ENCODE measurements at places on chromosomes 3 and 15.

- no peak for DNase-seq
These were observed 69.9 kb downstream of the RYK start for GRCh38 chr3:134180761-134181160.

DNA sequence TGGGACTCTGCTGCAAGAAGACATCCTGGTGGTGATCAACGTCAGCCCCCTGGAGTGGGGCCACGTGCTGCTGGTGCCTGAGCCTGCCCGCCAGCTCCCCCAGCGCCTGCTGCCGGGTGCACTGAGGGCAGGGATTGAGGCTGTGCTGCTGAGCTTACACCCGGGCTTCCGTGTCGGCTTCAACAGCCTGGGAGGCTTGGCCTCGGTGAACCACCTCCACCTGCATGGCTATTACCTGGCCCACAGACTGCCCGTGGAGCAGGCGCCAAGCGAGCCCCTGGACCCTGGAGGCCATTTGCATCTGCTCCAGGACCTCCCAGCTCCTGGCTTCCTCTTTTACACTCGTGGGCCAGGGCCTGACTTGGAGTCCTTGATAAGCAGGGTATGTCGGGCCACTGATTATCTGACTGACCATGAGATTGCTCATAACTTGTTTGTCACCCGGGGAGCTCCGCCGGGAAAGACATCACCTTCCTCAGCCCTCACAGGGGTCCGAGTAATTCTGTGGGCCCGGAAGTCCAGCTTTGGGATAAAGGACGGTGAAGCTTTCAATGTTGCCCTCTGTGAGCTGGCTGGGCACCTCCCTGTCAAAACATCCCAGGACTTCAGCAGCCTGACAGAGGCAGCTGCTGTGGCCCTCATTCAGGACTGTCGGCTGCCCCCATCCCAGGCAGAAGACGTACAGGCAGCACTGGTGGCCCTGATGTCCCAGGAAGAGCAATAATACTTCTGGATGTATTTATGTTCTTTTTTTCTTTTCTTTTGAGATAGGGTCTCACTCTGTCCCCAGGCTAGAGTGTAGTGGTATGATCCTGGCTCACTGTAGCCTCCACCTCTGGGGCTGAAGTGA is 7.6 kb downstream of the GDPGP1 start:
- no peak for DNase-seq

- DNase-seq = no peak
These were observed 12.7 kb downstream of the C3orf22 start for GRCh38 chr3:126546013-126546412.

- DNase-seq = no peak
These were observed 57.9 kb downstream of the TPRA1 start for GRCh38 chr3:127532561-127533203.

GRCh38 chr3:31880020-31880419 is 101.0 kb downstream of the OSBPL10 start:
- no peak for DNase-seq

DNA sequence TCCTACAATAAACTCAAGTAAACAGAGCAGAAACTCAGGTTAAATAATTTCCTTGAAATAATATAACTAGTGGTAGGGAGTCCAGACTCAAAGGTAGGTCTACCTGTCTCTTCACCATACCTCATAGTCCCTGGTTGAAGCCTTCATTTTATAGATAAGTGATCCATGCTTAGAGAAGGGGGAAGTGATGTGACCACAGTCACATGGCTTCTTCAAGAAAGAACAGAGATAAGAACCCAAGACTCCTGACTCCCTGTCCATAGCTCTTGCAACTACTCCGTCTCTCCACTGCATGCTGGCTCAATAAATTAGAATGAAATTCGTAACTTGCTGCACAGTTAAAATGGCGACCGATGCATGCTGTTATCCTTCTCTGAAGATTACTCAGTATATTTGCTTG is 11.0 kb upstream of the C15orf61 start:
- no peak for DNase-seq

DNA sequence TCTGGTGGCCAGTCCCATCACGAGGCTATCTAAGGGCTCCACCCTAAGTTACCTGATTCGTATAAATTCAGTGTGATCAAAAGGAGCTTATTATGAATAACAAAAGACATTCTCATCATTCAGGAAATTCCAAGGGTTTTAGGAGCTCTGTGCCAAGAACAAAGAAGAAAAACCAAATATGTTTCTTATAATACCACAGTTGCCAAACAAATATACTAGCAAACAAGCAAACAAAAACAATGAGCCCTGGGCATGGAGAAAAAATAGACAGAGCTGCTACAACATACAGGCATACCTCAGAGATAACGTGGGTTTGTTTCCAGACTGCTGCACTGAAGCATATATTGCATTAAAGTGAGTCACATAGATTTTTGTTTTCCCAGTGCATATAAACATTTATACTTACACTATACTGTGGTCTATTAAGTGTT is 20.2 kb upstream of the CFAP161 start:
- no peak for DNase-seq

GRCh38 chr15:65377105-65377975 is 462 bp downstream of the IGDCC3 start:
- DNase-seq = no peak

Measured in NCI-H510A treated with DMSO at 0.1 percent for 48 hours (cell line).